ENCODE measurements at places on chromosomes 5 and 9.

DNA sequence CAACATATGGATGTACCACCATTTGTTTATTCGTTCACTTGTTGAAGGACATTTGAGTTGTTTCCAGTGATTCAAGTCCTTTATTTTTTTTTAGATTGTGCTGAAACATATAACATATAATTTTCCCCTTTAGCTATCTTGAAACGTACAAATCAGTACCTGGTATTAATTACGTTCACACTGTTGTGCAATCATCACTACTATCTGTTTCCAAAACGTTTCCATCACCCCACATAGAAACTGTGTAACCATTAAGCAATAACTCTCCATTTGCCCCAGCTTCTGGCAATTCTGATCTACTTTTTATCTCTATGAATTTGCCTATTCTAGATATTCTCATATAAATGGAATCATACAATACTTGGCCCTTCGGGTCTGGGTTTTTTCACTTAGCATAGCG lies 116.0 kb downstream of the FGF1 start:
- DNase-seq = no peak

GRCh38 chr9:36930941-36931340 lies 103.1 kb downstream of the PAX5 start:
- DNase-seq = no peak

GRCh38 chr5:89024045-89024444 lies 141.1 kb upstream of the MEF2C start:
- no peak for DNase-seq

DNA sequence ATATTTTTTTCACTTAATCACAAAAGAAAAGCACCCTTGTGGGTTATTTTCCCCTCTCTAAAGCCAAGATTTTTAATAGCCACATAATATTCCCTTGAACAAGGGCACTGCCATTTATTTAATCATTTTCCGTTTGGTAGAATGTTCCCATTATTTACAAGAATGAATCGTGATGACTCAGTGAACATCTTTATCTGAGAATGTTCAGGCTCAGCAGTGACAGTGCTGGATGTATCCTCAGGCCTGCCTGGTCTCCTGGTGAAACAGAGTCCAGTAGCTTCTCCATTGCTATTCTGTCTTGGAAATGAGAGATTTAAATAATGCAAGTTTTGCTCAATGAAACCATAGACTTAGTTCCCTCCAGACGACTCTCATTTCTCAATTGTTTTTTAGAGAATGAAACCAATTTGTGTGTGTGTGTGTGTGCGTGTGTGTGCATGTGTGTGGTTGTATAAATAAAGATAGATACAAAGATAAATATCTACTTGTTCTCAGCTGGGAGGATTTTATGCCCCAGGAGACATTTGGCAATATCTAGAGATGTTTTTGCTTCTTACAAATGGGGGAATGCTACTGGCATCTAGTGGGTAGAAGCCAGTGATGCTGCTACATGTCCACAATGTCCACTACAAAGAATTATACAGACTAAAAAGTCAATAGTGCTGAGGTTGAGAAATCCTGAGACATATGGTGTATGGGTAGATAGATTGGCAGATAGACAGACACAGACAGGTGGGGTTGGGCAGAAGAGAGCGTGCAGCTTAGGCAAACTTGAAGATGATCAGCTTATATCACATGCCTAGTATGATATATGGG lies 55.0 kb downstream of the PAPPA start:
- no peak for DNase-seq

- DNase-seq = no peak
Measured at GRCh38 chr9:32291370-32291769, 93.1 kb upstream of the ACO1 start.

DNA sequence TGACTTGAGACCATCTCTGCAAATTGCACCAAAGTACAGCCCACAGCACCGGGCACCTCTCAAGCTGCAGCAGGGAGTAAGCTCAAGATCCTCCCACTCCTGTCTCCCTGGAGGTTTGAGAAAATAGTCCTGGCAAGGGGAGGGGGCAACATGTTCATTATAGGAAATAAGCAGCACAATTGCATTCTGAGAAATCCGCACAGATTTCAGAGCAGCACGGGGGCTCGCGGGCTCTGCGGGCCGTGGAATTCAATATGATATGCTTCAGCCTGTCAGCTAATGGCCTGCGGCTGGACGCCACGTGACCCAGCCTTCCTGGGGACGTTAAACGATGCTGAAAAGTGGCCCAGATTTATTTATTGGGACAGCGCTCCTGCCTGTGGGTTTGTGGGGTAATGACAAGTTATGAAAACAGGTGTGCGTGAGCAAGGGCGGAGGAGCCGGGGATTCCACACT lies 156.4 kb downstream of the DAB2IP start:
- DNase-seq = no peak

- no peak for DNase-seq
Measured at GRCh38 chr5:102799017-102799416, 43.9 kb downstream of the PAM start.

DNA sequence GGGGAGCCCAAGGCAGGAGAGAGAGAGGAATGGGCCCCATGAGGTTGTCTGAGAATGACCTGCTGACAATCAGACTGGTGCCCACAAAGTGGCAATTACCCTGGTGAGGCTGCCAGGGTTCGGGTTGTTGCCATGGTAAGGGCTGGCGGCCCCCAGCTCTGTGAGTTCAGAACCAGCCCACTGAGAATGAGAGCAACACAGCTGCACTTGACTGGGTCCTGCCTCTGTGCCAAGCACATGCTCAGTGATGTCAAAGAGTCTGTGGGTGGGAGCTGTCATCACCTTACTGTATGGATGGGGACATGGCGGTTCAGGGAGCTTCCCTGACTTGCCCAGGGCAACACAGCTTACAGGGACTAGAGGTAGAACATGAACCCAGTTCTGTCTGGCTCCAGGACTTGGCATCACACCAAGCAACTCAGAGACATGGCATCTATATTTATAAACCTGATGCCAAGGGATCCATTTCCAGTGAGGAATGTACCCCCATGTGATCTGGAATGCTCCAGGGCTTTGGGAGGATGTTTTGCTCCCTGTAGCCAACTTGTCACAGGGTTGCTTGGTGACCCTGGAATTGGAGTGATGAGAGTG lies 38.2 kb upstream of the TEX48 start:
- no peak for DNase-seq

- no peak for DNase-seq
Measured at GRCh38 chr9:36191290-36191645, 547 bp downstream of the CLTA start.

DNA sequence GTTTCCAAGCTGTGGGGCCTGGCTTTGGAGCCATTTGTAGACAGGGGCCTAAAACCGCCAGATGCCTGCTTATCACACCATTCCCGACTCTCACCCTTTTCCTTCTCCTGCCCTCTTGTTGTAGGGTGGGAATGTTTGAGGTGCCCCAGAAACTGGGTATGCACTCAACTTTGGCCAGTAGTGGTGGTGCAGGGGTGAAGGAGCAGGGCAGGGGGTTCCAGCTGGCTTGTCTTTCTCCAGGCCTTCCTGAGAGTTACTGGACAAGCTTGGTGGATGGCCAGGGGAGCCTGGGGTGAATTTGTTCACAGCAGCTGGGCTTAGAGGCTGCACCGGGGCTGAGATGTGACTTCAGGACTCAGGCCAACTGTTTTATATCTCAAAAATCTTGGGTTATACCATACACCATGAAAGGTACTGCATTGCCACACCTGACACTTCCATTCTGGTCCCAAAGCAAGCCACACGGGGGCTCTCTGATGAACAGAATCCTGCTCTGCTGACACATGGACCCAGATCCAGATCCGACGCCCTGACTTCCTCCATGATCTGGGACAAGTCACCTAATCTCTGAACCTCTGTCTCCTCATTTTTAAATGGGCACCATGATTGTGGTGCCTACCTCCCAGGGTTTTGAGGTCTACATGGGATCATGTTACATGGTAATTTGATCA lies 62.1 kb downstream of the DAB2IP start:
- no peak for DNase-seq

- DNase-seq = no peak
Measured at GRCh38 chr5:173413471-173413982, 85.3 kb upstream of the STC2 start.

- no peak for DNase-seq
Measured at GRCh38 chr5:131679911-131680310, 44.9 kb upstream of the RAPGEF6 start.

GRCh38 chr9:35686222-35687203 lies 3.2 kb downstream of the TPM2 start:
- no peak for DNase-seq

DNA sequence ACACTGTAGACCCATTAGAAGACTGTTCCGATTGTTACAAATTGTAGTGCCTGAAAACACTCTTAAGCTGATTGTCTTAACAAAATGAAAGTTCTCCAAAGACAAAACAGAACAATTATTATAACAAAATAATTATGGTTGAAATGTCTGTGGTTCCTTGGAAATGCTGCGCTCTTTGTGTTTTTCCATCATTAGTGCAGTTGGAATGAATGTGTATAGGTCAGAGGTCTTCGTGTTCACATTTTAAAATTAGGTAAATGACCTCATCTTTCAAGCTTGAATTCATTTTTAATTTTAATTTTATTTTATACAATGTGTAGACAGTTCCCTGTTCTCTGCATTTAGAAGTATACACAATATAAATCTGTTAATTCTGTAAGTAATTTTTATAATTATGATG lies 56.7 kb upstream of the NXNL2 start:
- no peak for DNase-seq

DNA sequence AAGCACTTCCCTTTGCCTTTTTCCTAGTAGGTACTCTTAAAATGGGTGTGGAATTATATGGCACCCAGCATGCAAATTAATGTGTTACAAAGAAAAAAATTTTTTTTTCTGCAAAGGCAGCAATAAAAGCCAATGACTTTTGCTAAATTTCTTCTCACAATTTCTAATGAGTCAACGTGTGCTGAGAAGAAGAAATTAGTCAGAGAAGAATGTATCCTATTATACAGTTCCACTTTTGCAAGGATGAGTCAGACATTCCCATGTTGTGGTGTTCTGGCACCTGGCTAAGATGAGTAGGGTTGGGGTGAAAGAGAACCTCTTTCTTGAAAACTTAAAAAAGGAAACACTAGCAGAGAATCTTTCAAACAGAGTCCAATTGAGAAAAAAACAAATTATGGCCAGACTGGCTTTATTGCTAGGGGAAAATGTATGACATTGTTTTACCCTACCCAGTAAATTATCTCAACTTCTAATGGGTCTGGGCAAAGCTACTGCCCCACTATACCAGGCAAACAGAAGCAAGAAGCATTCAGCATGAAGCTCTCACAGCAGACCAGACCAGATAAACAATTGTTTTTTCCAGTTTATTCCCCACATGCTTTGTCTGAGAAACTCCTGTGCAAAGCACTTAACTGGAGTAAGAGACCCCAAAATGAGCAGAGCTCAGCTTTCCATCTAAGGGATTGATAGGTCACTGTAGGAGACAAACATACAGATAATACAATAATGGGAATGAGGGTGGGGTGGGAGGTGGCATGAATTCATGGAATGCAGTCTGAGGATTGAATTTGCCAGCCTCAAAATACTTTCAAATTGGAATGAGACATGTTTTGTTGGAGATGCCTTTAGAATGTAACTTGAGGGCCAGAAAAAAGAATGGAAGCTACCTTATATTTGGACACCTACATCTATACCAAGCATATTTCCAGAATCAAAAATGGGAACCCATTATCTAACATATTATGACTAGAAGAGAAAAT lies 220.8 kb upstream of the RFX3 start:
- DNase-seq = no peak

DNA sequence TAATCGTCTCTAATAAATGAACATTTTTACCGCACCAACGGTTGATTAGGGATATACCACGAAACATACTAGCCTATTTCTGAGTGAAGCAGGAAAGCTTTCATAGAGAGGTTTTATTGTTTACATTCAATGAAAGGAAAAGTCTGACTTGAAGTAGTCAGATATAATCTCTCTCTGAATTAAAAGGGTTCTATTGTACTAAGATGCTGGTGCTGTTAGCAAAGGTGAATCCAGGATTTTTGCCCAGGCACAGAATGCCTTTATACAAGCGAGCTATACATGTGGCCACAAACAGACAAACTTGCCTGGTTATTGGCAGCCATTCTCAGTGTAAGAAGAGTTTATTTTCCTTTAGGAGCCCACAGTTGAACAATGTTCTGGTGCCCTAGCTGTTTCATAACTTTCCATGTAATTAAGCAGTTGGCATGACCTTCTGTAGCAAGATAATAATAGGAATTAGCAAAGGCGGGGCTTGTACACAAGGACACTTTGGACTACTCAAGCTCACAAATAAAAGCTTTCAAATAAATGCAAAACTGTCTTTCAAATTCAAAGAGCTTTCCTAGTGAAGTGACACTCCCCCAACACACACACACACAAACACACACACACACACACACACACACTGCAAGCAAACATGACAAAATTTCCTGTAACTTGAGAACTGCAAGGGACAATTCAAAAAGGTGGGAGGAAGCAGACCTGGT lies 198.7 kb upstream of the MAP3K1 start:
- no peak for DNase-seq

GRCh38 chr9:93826209-93826608 lies 128.9 kb downstream of the BARX1 start:
- no peak for DNase-seq

All from cortex of kidney (tissue), 1 donor.